ENCODE measurements at places on chromosomes 11 and 22. TPM values are rescaled to one million over a fixed set of nuclear protein-coding genes. Genes with fewer than 3 reads are reported as not detected.

Gene PHRF1
- 35.1 TPM for total RNA-seq

Gene TBX1
- 5.0 TPM for total RNA-seq

Gene ADORA2A
- total RNA-seq: 0.54 TPM

Gene ARRB1
- total RNA-seq: 12.6 TPM

Gene DDX25
- total RNA-seq: not detected

Gene CRY2
- total RNA-seq: 4.6 TPM

Gene SERGEF
- 18.7 TPM for total RNA-seq
